Activated naive CD4-positive, alpha-beta T cell treated with anti-CD3 and anti-CD28 coated beads, Interleukin-2, amount 10 ng/mL, durations not matched to agents 7 days and 5 days (primary cell): ENCODE measurements at places on chromosomes 11 and 22.

- DNase-seq = no peak
These were observed 37.5 kb downstream of the BIRC2 start for GRCh38 chr11:102384419-102385079.

- DNase-seq = no peak
These were observed 10.5 kb upstream of the MCHR1 start for GRCh38 chr22:40668611-40669411.

DNA sequence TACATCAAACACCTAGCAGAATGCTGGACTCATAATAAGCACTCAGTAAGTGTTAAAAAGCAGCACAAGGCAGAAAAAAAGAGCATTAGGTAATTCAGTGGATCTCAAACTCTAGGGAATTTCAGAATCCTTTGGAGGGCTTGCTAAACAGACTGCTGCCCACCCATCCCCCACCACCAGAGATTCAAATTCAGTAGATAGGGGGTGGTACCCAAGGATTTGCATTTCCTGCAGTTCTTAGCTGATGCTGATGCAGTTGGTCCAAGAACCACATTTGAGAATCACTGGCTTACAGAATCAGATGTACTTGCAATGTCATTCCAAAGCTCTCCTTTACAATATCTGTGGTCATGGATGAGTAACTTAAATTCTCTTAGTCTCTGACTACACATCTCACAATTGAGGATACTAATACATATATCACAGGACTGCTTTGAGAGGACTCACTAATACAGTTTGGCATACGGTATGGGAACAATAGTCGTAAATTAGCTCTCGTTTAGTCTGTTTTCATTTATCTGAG lies 664.5 kb downstream of the KCNA4 start:
- no peak for DNase-seq

DNA sequence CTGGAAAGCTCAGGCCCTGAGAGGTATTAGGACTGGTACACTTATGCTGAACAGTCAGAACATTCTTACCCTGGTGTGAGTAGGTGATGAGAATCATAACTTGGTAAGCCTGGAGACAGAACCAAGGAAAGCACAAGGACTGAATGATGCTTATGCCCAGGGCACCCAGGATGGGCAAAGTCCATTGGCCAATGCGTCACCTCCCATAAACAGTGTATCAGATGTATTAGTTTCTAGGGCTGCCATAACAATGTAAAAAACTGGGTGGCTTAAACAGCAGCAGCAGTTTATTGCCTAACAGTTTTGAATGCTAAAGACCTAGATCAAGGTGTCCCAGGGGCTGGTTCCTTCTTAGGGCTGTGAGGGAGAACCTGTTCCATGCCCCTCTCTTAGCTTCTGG lies 107.0 kb downstream of the FAR1 start:
- no peak for DNase-seq

GRCh38 chr11:79906164-79906563 lies 465.3 kb upstream of the TENM4 start:
- no peak for DNase-seq

- DNase-seq = no peak
These were observed 727 bp upstream of the CSDC2 start for GRCh38 chr22:41560095-41560471.
